ENCODE measurements at places on chromosomes 5 and 9. TPM values are rescaled to one million over a fixed set of nuclear protein-coding genes. Genes with fewer than 3 reads are reported as not detected.

The TNFSF15 gene
- 14.3 TPM for total RNA-seq

- no peaks in the 10 kb centered on the region for H3K36me3 ChIP-seq
- DNase-seq = no peak
- H3K27ac ChIP-seq = no peak overlapping the region
Measured at GRCh38 chr5:97338729-97339128, 155.7 kb upstream of the RIOK2 start.

The UBTD2 gene
- 22.6 TPM for total RNA-seq

The HBEGF gene
- 35.3 TPM for total RNA-seq

The GAS1 gene
- total RNA-seq = 0.15 TPM

DNA sequence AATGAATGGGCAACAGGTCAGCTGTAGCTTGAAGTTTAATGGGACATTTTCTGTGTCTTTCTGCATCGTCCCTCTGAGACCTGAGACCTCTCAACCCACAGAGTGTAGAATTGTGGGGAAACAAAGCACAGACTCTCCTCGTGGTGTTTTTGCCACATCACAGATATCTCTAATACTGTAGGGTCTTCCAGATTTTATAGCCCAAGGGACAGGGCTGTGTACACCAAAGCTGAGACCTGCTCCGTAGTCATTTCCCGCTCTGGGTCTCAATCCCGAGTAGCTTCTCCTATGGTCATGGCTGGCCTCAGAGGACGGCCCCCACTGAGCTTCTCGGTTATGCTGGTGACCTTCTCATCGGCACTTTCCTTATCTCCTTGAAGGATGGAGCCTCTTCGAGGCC, 14.9 kb upstream of the CLK4 start:
- peaks cover 17% of the 10 kb centered on the region for H3K4me1 ChIP-seq
- H3K36me3 ChIP-seq = no peaks in the 10 kb centered on the region
- no peaks in the 10 kb centered on the region for H3K27me3 ChIP-seq
- DNase-seq = no peak

GRCh38 chr5:74579215-74579614, 61.3 kb downstream of the ENC1 start:
- no peak overlapping the region for H3K27ac ChIP-seq
- H3K27me3 ChIP-seq = no peaks in the 10 kb centered on the region
- no peaks in the 10 kb centered on the region for H3K36me3 ChIP-seq

The STX17 gene
- total RNA-seq = 17.6 TPM

The ADGRV1 gene
- 0.12 TPM for total RNA-seq

DNA sequence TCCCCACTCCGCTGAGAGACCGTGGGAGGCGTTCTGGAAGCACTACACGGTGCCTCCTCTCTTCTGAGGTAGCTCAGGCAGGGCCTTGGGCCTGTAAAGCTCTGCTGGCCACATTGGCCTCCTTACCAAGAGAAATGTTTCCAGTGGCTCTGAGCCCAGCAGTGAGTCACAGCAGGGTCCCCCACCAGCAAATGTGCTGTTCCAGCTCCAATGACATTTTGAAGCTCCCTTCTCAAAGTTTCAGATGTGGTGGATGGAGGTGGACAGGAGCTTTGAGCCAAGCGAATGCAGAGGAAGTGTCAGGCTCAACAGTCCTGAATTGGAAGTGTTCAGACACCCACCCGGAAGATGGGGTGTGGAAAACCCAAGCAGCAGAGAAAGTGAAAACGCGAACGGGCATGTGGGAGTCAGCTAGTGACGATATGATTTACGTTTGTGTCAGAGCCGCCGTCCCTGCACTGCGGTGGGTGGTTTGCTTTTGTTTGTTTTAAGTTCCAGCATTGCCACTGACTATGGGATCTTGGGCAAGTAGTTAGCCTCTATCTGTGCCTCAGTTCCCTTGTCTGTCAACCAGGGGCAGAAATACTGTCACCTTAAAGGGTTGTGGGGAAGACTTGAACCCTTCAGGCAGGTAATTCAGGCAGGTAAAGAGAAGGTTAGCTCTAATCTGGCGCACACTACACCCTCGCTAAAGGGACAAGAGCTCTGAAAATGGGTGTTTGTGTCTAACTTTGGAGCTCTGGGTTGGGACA, 38.2 kb downstream of the C5orf15 start:
- no peak for DNase-seq
- no peak overlapping the region for H3K27ac ChIP-seq
- H3K36me3 ChIP-seq = no peaks in the 10 kb centered on the region
- no peaks in the 10 kb centered on the region for H3K27me3 ChIP-seq
- no peaks in the 10 kb centered on the region for H3K4me1 ChIP-seq
- H3K4me3 ChIP-seq = no peak overlapping the region

DNA sequence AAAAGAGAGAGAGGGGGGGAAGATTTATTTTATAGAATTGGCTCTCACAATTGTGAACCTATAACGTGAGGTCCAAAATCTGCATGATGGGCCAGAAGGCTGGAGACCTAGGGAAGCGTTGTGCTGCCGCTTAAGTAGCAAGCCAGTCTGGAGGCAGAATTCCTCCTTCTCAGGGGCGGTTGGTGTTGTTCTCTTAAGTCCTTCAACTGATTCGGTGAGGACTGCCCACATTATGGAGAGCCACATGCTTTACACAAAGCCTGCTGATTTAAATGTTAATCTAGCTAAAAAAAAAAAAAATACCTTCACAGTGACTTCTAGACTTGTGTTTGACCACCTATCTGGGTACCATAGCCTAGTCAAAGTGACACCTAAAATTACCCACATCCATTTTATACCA, 64.2 kb upstream of the CKS2 start:
- H3K27me3 ChIP-seq = no peaks in the 10 kb centered on the region
- H3K36me3 ChIP-seq = no peaks in the 10 kb centered on the region
- no peak overlapping the region for H3K27ac ChIP-seq
- no peaks in the 10 kb centered on the region for H3K4me1 ChIP-seq
- DNase-seq = no peak

The DRD1 gene
- total RNA-seq = not detected

- H3K27me3 ChIP-seq = no peaks in the 10 kb centered on the region
- no peaks in the 10 kb centered on the region for H3K36me3 ChIP-seq
- no peak for DNase-seq
- no peak overlapping the region for H3K4me3 ChIP-seq
Measured at GRCh38 chr5:104080646-104081175, 518.1 kb upstream of the NUDT12 start.

GRCh38 chr5:143964919-143965318, 153.0 kb downstream of the HMHB1 start:
- DNase-seq = no peak
- H3K27ac ChIP-seq = no peak overlapping the region
- H3K4me3 ChIP-seq = no peak overlapping the region

- peaks cover 26% of the 10 kb centered on the region for H3K4me1 ChIP-seq
- peak overlapping the region; percentile 97 for H3K4me3 ChIP-seq
- H3K27ac ChIP-seq = no peak overlapping the region
Measured at GRCh38 chr5:75338408-75338807, 1.4 kb downstream of the HMGCR start.

DNA sequence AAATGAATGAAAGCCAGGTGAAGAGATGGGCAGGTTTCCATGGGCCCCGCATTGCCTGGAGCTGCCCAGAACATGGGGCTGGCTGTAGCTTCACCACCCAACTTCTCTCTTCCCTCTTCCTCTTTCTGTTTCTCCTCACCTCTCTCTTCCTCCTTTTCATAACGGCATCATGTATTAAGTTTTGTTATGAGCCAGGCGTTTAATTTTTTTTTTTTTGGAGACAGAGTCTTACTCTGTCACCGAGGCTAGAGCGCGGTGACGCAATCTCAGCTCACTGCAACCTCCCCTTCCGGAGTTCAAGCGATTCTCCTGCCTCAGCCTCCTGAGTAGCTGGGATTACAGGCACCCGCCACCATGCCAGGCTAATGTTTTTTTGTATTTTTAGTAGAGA, 13.0 kb upstream of the SPINK4 start:
- H3K36me3 ChIP-seq = no peaks in the 10 kb centered on the region
- H3K27me3 ChIP-seq = no peaks in the 10 kb centered on the region
- no peak overlapping the region for H3K27ac ChIP-seq

GRCh38 chr5:126338635-126339034, 84.6 kb upstream of the GRAMD2B start:
- no peak for DNase-seq
- no peaks in the 10 kb centered on the region for H3K4me1 ChIP-seq
- H3K27ac ChIP-seq = no peak overlapping the region
- H3K4me3 ChIP-seq = no peak overlapping the region
- no peaks in the 10 kb centered on the region for H3K36me3 ChIP-seq

GRCh38 chr5:140239939-140240700, 62.8 kb downstream of the PFDN1 start:
- no peak overlapping the region for H3K4me3 ChIP-seq
- no peak overlapping the region for H3K27ac ChIP-seq
- no peaks in the 10 kb centered on the region for H3K27me3 ChIP-seq
- peak; percentile 69 for DNase-seq
- H3K36me3 ChIP-seq = no peaks in the 10 kb centered on the region

The TOR4A gene
- 48.0 TPM for total RNA-seq

- H3K4me3 ChIP-seq = no peak overlapping the region
- H3K27me3 ChIP-seq = no peaks in the 10 kb centered on the region
- no peaks in the 10 kb centered on the region for H3K36me3 ChIP-seq
Measured at GRCh38 chr9:127022913-127023660, 99.3 kb downstream of the ANGPTL2 start.

The FAM151B gene
- total RNA-seq = 2.0 TPM

DNA sequence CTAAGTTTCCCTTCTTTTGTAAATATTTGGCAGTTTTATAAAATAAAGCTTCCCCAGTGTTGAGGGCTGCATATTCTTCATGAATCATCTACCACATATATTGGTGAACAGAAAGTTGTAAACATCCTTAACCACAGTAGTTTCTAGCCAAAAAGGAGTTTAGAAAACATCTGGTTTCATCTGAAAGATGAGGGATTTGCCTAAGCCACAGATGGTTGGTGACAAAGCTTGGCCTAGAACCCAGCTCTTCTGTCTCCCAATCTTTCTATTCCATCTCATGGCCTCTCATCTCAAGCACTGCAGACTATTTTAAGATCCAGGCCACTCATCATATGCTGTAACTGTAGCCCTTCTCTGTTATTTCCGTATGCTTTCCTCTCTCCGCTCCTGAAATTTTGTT, 232.3 kb upstream of the TRPM3 start:
- no peaks in the 10 kb centered on the region for H3K36me3 ChIP-seq
- no peak overlapping the region for H3K4me3 ChIP-seq
- DNase-seq = no peak

DNA sequence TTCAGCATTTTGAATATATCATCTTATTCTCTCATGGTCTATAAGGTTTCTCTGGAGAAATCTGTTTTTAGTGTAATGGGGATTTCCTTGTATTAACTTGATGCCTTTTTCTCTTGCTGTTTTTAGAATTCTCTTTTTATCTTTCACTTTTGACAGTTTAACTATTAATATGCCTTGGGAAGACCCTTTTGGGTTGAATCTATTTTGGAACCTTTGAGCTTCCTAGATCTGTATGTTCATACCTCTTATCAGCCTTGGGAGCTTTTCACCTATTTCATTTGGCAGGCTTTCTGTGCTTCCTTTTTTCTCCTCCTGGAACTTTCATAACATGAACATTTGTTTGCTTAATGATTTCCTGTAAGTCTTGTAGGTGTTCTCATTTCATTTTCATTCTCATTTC, 22.2 kb downstream of the RCL1 start:
- peaks cover 4% of the 10 kb centered on the region for H3K4me1 ChIP-seq
- DNase-seq = peak; percentile 33
- no peaks in the 10 kb centered on the region for H3K27me3 ChIP-seq
- no peak overlapping the region for H3K27ac ChIP-seq
- H3K36me3 ChIP-seq = no peaks in the 10 kb centered on the region

The DIRAS2 gene
- not detected for total RNA-seq

The OCLN gene
- total RNA-seq = 18.2 TPM

- H3K4me1 ChIP-seq = no peaks in the 10 kb centered on the region
- no peaks in the 10 kb centered on the region for H3K27me3 ChIP-seq
- H3K4me3 ChIP-seq = no peak overlapping the region
- no peaks in the 10 kb centered on the region for H3K36me3 ChIP-seq
- H3K27ac ChIP-seq = no peak overlapping the region
Measured at GRCh38 chr9:89978185-89978584, 373.4 kb downstream of the GADD45G start.

- no peaks in the 10 kb centered on the region for H3K27me3 ChIP-seq
- H3K27ac ChIP-seq = no peak overlapping the region
- H3K4me1 ChIP-seq = no peaks in the 10 kb centered on the region
- no peak for DNase-seq
- H3K4me3 ChIP-seq = no peak overlapping the region
- H3K36me3 ChIP-seq = no peaks in the 10 kb centered on the region
Measured at GRCh38 chr9:98538203-98538602, 170.5 kb downstream of the GABBR2 start.

DNA sequence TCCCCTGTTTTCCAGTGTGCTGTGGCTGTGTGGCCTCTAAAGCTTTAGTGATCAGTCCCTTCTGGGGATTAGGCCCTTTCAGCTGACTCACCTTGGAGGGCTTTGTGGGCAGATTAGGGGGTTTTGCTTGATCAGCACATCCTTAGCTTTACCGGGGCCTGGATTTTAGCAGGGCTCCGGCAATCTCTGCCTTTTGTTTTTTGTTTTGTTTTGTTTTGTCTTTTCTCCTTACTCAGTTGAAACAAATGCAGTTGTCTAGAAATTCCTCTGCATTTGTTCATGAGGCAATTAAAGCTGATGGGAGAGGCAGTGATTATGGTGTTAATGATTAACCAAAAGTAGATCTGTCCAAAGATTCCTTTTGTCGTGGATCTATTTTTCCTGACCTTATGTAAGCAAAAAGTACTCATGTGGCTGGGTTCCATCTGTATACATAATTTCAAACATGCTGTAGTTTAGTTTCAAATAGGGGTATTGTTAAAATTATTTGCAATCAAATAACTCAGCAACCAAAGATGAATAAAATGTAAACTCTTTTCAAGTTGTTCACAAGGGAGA, 5.2 kb upstream of the TDRD7 start:
- H3K27me3 ChIP-seq = peaks cover 43% of the 10 kb centered on the region
- H3K36me3 ChIP-seq = no peaks in the 10 kb centered on the region
- no peaks in the 10 kb centered on the region for H3K4me1 ChIP-seq
- no peak overlapping the region for H3K27ac ChIP-seq
- DNase-seq = no peak
- no peak overlapping the region for H3K4me3 ChIP-seq

The ANKRD18B gene
- 12.2 TPM for total RNA-seq

GRCh38 chr5:176725521-176726280, 78.4 kb downstream of the TSPAN17 start:
- peaks cover 13% of the 10 kb centered on the region for H3K27me3 ChIP-seq
- no peaks in the 10 kb centered on the region for H3K36me3 ChIP-seq
- H3K27ac ChIP-seq = no peak overlapping the region
- H3K4me3 ChIP-seq = no peak overlapping the region

The ADAMTSL1 gene
- total RNA-seq = 18.4 TPM

DNA sequence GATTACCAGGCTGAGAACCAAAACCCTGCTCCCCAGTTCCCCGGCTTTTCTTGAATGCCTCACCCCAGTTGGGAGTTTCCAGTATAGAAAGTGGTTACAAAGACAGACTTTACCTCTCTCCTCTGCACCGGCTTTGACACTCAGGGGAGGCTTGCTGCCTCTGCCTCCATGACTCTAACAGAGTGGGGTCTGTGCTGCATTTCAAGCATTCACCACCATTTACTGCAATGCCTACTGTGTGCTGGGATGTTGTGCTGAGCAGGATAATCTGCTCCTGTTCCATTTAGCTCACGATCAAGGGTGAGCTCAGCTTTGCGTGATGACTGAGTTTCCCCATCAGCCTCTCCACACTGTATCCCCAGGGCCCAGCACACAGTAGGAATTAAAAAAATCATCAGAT, 39.9 kb upstream of the AKNA start:
- no peaks in the 10 kb centered on the region for H3K4me1 ChIP-seq
- no peak overlapping the region for H3K4me3 ChIP-seq
- peaks cover 6% of the 10 kb centered on the region for H3K27me3 ChIP-seq
- DNase-seq = no peak
- H3K36me3 ChIP-seq = no peaks in the 10 kb centered on the region

The SV2C gene
- total RNA-seq = 0.07 TPM

GRCh38 chr9:13143281-13143680, 136.2 kb downstream of the MPDZ start:
- peak; percentile 61 for DNase-seq
- H3K4me1 ChIP-seq = peaks cover 23% of the 10 kb centered on the region
- H3K36me3 ChIP-seq = peaks cover 5% of the 10 kb centered on the region
- H3K4me3 ChIP-seq = no peak overlapping the region
- H3K27ac ChIP-seq = no peak overlapping the region

The SLC46A2 gene
- not detected for total RNA-seq

Data from endothelial cell of umbilical vein (primary cell).